ENCODE measurements at places on chromosomes 12 and 14.

DNA sequence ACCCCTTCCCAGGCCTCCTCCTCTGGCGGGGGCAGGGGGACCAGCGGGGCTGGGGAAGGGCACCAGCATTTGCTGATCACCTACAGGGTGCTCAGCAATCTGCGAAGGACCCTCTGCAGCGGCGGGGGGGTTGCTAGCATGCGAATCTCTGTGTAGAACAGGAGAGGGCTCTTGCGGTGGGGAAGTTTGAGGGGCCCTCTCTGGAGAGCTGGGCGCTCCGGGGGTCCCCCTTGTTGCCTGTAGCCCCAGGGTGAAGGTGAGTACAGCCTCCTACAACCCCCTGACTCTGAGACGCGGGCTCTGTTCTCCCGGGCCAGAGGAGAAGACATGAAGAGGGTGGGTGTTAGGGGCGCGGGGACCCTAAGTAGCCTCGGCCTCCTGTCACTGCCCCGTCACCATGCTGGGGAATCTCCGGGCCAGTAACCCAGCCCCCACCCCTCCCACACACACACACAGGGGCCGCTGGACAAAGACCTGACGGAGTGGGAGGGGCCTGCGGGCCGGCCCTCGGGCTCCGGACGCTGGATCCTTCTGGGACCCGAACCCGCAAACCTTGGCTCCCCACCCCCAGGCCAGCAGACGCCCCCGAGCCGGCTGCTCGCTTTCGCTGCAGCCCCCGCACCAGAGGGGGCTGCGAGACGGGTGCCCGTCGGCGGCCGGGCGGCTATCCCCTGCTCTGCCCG is 734 bp downstream of the FIGNL2 start:
- DNase-seq, result peak; percentile 35

DNA sequence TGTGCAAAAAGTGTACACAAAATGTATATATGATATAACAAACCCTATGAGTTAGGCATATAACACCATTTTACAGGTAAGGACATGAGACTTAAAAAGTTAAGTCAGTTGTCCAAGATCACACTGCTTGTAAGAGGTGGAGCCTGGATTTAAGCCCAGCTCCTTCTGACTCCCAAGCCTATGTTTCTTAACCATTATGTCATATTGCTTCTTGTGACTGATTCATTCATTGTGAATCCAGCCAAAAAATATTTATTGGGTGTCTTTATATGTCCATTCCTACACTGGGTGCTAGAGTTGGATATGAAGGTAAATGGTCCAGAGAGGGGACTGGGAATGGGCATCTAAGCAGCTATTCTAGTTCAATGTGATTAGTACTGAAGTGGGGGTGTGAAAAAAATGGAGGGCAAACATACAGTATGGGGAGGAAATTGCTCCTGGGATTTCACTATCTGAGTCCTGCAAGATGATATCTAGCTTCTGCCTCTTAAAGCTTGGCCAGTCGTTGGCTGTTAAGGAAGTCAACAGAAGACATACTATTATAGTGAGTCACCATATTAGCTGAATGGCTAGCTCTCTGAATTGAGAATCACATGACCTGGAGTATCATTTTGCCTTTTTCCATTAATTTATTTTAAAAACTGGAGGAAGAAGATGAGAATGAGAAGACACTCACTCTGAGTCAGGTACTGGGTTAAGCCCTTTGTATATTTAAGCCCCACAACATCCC is 28.8 kb downstream of the PAX9 start:
- DNase-seq, result peak; percentile 14

DNA sequence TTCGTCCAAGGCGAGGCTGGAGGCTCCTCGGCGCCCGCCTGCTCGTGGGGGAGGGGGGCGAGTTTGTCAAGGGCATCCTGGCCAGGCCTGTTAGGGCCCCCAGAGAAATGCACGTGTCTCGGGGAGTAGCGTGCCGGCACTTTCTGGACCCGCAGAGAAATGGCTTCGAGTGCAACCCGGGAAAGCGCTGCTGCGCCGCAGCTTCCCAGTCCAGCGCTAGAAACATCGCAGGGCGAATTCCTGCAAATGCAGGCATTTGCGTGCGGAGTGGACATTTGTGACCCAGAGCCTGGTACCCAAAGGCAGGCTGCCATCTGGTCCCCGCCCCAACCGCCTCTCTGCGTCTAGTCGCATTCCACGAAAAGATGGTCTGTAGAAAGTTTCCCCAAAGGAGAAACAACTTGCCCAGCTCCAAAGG is 756 bp downstream of the LGR5 start:
- DNase-seq, result peak; percentile 26

GRCh38 chr14:58280954-58281787 is 17.2 kb upstream of the ARID4A start:
- peak; percentile 85 for DNase-seq

- DNase-seq, result no peak
These were observed 58.7 kb downstream of the TBK1 start for GRCh38 chr12:64510667-64511066.

GRCh38 chr12:132224484-132224883 is 80.2 kb downstream of the NOC4L start:
- no peak for DNase-seq

GRCh38 chr14:106277503-106277902 is 751.1 kb downstream of the TMEM121 start:
- no peak for DNase-seq

DNA sequence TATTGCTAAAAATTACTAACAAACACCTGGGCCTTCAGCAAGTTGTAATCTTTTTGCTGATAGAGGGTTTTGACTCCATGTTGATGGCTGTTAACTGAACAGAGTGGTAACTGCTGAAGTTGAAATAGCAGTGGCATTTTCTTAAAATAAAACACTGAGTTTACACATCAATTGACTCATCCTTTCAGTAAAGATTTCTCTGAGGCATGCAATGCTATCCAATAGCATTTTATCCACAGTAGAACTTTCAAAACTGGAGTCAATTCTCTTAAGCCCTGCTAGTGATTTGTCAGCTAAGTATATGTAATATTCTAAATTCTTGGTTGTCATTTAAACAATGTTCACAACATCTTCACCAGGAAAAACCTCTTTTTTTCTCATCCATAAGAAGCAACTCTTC is 59.5 kb downstream of the CMAS start:
- DNase-seq, result no peak

- DNase-seq, result peak; percentile 92
These were observed 1.0 kb downstream of the IGFBP6 start for GRCh38 chr12:53098354-53098981.

GRCh38 chr14:99664937-99665273 is 19.2 kb upstream of the CYP46A1 start:
- DNase-seq, result no peak

DNA sequence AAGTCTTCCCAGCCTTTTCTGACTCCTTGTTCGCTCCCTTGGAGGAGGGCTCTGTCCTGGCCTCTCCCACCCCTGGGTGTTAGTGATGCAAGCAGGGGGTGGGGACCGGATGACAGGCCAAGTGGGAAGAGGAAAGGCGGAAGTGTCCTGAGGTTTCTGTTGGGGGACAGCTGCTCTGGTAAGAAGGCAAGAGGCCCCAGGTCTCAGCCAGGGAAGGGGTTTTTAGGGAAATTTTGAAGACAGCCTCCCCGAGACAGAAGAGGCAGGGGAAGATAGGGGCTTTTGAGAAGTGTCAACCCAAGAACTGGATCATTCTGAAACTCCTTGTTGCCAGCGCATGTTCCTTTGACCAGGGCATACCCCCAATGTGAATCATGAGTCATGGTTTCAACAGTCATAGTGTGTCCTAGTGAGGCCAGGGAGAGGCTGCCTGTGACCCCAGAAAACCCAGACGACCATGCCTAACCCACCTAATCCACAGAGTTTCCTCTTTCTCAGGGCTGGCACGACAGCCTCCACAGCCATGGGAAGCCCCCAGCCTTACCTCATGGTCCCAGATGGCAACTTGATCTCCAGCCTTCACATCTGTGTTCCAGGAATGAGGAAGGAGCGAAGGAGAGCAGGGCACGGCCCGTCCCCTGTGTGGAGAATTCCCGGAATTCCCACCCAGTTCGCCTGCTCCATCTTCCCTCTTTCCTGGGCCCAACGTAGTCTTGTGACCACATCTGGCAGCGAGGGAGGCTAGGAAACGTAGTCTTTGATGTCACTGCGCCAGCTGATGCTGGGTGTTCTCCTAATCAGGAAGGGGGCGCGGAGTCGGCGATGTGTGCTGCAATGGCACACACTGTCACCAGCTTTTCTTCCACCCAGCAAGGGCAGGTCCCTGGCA is 4.9 kb upstream of the GPR132 start:
- DNase-seq, result peak; percentile 45

DNA sequence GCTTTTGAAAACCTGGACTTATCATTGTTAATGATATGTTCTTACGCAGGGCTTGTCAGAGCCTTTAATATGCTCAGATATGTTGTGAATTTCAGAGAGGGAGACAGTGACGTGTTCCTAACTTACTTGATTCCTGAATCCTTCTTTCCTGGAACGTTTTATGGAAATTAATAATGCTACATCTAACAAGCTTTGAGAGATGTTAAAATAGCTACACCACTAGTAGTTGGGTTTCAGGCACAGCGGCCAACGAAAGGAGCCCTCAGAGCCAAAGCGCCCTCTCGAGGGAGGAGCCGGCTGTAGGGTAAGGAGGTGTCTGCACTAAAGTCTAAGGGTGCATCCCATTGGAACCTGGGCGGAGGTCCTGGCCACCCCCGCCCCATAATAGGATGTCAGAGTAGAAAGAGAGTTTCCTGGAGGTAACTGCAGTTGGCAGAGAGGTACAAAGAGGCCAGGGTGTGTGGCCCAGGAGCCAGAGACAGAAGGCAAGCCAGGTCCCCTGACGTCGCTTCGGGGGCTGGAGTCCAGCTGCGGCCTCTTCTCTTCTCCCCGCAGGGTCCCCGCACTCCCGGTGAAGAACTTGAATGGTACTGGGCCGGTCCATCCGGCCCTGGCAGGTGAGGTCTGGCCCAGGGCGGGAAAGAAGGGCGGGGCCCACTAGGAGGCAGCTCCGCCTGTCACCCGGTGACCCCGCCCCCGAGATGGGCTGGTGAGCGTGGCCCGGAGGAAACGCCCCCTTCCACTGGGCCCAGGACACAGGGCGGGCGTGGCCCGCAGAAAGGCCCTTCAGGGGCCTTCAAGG is 36.3 kb downstream of the DTX1 start:
- DNase-seq, result peak; percentile 22

GRCh38 chr14:53124786-53125185 is 28.3 kb downstream of the DDHD1 start:
- DNase-seq, result peak; percentile 44

DNA sequence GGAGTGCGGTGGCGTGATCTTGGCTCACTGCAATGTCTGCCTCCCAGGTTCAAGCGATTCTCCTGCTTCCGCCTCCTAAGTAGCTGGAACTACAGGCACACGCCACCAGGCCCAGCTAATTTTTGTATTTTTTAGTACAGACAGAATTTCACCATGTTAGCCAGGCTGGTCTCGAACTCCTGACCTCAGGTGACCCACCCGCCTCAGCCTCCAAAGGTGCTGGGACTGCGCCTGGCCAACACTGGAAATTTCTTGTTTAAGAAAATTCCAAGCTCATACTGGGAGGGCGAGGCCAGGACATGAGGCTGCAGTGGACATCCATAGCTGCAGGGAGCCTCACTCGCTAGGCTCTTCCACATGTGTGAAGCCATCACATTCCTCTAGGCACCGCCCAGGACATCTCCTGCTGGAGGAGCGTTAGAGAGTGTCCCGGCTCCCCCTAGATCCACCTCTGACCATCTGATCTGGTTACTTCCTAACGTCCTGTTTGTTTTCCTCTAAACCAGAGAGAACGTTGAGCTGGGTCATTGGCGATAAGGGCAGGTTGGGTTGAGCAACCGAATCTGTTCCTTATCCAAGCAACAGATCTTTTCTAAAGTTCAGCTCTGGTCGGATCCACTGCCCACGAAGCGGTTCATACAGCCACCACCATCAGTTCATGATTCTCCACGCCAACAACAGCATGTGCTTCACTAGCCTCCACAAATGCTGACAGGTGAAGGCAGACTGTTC is 108.2 kb upstream of the MED13L start:
- no peak for DNase-seq

GRCh38 chr12:31843398-31844095 is 114.7 kb upstream of the AMN1 start:
- DNase-seq, result no peak

- peak; percentile 77 for DNase-seq
These were observed 190.4 kb upstream of the FAR2 start for GRCh38 chr12:28958553-28959195.

GRCh38 chr14:31717294-31718085 is 156.3 kb downstream of the NUBPL start:
- no peak for DNase-seq

DNA sequence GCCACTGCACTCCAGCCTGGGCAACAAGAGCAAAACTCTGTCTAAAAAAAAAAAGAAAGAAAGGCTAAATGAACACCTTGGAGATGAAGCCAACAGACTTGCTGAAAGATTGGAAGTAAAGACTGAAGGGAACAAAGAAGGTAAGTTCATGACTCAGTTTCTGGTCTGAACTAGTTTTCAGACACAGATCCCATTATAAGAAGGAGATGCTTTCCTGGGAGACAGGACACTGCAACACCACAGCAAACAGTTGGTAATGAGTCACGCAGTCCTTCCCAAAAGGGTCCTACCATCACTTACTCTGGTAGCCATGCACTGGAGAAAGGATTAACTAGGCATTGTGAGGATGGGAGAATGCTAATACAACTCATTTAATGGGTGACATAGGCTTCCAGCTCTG is 97.2 kb downstream of the SSPN start:
- DNase-seq, result no peak

Measured in GM23248 (cell line).